ENCODE measurements at places on chromosomes 2 and 18.

GRCh38 chr18:32576296-32576916, 105.7 kb upstream of the GAREM1 start:
- DNase-seq: no peak

GRCh38 chr2:117979911-117980701, 33.8 kb downstream of the CCDC93 start:
- DNase-seq: no peak

DNA sequence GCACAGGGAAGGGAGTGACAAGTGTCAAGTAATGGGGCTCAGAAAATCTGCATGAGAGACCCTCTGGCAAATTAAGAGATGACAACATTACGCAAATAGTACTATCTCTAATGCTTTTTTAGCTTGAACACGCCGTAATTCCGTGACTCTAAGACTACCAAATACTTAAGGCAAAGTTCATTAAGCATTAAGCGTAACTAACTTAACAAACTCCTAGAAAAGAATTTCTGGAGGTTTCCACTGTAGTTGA, 1.2 kb downstream of the APOB start:
- DNase-seq: no peak

DNA sequence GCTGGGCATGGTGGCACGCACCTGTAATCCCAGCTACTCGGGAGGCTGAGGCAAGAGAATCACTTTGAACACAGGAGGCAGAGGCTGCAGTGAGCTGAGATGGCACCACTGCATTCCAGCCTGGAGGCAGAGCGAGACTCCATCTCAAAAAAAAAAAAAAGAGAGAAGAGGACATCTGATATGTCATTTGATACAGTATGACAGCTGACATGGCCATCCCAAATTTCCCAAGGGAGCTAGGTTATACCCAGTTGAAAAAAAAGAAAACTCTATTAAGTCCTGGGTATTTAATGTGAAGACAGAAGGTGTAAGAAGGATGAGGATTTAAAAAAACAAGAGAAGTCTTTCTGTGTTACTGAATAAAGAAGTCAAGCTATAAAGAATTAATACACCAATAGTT, 23.3 kb downstream of the CLASP1 start:
- no peak for DNase-seq

DNA sequence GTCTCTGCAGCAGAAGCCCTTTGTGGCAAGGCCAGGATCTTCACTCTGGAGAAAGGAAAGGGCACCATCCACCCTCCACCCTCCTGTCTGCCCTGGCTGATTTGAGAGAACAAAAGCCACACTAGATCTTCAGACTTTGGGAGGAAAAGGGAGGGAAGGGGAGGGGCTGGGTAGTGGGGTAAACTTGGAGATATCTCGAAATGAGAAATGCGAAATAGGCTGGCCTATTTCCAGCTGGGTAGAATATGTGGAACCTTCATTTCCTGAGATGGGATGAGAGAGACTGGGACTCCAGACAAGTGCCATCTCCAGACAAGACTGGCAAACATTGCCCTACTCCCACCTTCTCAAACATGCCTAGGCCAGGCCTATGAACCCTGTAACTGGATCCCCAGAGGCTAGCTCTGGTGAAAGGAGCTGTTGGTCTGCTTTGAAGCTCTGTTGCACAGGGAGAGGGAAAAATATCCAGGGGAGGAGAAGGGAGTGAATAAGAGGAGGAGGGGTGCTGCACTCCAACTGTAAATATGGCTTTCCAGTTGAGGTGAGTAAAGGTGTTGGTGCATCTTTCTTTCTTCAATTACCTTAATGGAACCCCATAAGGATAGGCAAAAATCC, 1.7 kb downstream of the HOXD12 start:
- no peak for DNase-seq

GRCh38 chr2:218255446-218255845, 5.4 kb upstream of the GPBAR1 start:
- DNase-seq: no peak

DNA sequence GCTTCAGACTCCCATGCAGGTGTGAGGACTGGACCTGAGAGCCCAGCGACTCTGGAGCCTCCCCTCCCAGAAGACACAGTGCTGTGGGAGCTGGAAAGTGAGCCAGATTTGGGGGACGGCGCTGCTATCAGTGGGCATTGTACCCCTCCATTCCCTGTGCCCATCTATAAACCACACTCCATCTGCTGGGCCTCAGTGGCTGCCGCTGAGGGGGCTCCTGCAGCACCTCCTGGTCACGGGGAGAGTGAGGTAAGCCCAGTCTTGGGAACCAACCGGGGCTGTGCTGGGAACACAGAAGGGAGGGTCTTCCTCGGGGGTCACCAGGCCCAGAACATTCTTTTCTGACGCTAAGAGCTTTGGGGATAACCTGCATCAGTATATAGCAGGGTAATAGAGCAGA, 9.5 kb downstream of the PSD4 start:
- DNase-seq: no peak

- DNase-seq: no peak
Observed at GRCh38 chr2:160246356-160246755, 46.3 kb upstream of the ITGB6 start.

DNA sequence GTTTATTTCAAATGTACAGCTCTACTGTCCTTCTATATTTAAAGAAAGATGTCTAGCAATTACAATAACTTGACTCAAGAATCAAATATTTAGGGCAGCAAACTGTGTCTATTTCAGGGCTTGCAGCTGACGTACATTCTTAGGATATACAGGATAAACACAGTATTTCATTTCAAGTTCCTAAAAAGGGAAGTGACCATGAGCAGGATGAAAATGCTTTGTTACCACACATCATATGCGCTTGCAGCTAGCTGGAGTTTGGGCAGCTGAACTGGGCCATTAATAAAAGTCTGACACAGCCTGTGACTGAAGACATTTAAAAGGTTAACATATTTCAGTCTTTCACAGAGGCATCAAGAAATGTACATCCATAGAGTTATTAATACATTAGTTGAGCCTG, 264.6 kb upstream of the TRIB2 start:
- DNase-seq: no peak

DNA sequence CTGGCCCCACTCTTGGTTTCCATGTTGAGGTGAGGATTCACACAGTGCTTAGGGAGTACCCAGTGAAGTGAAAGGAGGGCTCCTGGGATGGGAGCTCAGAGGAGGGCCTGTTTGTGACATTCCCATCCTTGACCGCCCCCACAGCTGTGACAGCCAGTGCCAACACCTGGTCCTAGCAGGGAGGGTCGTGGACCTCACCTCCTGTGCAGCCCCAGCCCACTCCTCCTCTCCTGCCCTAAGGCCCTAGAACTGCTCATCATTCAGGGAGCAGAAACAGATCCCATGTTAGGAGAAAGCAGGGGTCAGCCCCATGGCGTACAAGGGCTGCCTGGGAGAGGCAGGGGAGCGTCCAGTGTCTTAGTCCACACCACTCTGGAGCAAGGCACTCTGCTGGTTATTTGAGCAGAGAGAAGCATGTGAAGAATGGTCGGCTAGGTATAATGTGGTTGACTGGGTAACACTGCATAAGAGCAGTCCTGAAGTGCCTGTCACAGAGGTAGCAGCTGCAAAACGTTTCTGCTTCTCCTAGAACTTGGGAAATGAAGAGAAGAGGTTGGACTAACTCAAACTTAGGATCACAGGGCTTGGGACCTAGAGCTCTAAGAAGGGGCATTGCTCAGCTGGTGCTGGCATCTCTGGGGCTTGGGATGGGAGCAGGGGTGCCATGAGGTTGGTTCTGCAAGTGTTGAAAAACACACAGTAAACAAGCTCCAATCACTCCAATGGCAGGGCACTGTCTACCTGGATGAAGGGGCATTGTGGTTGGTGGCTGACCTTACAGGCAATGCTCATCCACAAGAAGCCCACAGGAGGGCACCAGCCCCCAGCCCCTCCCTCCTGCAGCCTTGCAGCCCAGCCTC, 55.6 kb downstream of the FAM168B start:
- no peak for DNase-seq

GRCh38 chr18:28208268-28208667, 31.3 kb upstream of the CDH2 start:
- no peak for DNase-seq

DNA sequence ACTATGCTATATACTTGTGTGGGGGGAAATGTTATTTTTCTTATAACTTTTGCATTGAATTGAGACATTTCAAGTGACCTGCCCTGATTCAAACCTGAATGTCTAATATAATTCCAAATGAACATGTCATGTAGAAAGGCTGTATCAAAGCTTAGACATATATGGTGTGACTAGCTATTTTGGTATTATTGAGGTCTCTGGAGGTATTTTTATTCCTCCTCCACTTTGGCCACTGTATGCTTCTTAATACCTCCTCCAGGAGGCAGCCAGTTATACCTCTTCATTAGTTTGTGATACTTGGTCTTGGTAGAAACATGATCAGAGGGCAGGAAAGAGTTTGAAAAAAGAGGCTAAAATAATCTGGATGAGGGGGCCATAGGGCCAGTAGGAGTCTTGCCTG, 217.1 kb downstream of the TCF4 start:
- DNase-seq: no peak

- no peak for DNase-seq
Observed at GRCh38 chr2:227153758-227154486, 10.1 kb downstream of the COL4A4 start.

GRCh38 chr2:31429759-31430438, 15.4 kb upstream of the XDH start:
- no peak for DNase-seq

DNA sequence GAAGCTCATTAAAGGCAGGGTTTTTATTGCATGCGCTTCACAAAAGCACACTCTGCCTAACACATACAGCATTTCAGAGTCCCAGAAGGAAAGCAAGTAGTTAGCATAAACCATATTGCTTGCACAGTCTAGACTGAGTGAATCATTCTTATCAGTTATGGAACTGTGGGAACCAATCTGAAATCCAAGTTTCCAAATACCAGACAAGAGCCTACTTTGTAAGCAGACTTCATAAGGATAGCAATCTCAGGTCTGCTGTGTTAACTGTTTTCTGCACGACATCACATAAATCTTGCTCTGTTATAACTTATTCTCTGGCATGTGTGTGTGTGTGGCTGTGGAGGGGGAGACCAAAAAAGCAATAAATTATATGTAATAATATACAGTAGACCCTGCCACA, 608.1 kb upstream of the REG3G start:
- DNase-seq: no peak

- DNase-seq: no peak
Observed at GRCh38 chr18:50179465-50179864, 15.5 kb downstream of the MYO5B start.

DNA sequence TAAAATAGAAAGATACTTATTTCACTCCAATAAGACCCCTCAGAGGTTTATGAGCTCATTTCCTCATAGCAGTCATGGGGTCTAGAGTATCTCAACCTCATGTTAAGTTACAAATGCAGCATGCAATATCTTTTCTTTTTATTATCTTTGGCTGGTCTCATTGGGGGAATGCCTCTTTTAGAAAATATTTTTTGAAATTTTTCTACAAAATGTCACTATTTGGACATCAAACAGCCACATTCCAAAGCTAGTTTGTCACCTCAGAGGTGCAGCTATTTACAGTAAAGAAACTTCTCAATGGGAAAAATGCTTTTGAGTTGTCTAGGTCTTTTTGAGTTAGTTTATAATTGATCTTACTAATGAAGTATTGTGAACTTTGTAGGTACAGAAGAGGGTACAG, 370.7 kb upstream of the LRATD1 start:
- DNase-seq: no peak

DNA sequence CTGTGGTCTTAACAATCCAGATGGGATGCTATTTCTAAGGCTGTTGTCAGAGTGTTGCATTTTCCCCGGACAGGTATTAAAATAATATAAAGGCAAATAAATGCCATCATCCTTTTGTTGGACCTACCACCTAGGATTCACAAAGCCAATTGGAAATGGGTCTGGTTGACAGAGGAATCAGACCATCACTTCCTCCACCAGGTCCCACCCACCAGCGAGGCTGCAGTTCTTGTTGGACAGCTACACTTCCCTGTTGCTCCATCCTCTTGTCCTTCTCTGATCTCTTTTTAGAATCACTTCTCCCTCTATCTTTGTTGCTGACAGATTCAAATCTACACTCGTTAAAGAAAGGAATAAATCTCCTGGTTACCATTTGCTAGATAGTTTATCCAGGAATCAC, 1.1 kb downstream of the TMEM169 start:
- DNase-seq: no peak

DNA sequence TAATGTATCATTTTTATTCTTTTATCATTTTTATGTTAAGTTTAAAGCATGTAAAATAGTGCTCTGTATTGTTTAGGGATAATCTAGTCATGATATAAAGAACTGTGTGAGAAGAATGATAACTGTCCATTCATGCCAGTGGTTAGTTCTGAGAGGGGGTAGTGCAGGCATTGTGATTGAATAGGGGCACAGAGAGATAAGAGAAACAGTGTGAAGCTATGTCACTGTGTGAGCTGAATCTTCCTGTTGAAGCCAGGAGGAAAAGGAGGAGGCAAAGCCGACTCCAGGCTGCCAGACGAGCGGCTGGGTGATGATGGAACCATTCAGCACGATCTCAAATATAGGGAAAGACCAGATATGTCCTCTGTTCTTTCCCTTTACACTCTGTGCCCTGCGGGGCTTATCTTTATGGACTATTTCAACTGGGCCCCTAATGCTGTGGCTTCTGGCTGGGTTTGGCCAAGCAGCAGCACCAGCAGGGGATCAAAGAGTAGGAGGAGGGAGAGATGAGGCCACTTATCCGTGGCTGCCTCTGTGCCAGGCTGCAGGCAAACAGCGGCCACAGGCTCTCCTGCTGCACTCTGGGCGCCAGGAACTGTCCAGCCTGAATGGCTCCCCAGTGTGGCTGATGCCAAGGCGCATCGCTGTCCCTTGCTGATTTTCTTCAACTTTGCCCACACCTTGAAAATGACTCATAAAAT, 128.0 kb downstream of the SPP2 start:
- DNase-seq: no peak

- no peak for DNase-seq
Observed at GRCh38 chr18:68940039-68940438, 142.2 kb downstream of the CCDC102B start.

DNA sequence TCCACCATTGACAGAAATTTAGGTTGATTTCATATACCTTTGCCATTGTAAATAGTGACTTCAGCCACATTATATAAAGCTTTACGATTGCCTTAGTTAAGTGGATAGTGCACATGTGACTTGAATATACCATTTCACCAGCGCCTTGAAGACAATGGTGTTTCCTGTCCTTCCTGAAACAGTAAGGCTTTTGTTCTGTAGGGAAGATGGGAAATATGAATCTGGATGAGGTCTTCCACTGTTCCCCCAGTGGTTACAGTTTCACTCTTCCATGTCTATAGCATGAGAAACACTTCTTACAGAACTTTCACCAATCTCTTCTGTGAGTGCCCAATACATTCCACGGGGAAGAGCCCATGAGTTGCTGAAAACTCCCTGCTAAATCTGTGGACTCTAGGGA, 240.5 kb downstream of the TRIB2 start:
- no peak for DNase-seq

Measured in KG1 (cell line).